ENCODE measurements at places on chromosomes 1 and 21. TPM values are rescaled to one million over a fixed set of nuclear protein-coding genes. Genes with fewer than 3 reads are reported as not detected.

DNA sequence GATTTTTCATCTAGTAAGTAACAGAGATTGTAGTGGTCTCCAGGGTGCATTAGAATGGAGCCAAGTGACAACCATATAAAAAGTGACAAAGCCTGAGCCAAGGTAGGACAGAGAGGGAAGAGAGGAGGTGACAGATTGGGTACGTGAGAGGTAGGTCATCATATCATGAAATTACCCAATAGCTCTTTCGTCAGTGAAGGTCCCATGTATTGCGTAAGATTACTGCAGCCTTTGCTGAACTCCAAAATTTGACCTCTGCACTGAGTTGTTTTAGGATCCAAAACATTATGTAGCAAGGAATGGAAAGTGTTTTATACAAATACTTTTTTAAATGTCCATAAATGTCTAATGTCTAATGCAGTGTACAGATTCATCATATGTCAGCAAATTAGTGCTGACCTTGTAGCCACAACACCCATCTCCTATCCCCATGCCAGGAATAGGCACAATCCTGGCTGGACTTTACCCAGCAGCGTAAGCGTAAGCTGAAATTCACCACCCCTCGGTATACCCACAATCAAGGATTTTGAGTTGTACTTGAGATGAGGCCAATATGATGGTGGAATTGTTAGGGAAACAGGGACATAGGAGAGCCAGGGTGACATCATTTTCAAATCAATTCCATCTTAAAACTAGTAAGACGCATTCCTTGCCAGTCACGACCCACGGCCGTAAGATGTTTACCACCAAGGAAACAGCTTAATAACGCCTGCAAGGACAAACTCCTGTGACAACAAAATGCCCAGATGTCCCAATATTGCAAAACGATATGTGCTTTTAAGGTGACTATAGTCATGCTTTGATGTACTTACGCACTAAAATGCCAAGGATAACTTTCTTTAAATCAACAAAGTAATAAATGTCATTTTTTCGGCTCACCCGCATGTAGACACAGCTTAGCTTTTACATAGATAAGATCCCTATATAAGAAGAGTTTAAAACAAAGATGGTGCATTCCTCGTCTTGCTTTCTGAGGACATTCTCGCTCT, 38.1 kb upstream of the GREM2 start:
- DNase-seq: no peak

GRCh38 chr1:87045761-87046304, 131.4 kb downstream of the HS2ST1 start:
- DNase-seq: no peak

GRCh38 chr1:17392199-17392740, 20.3 kb downstream of the PADI6 start:
- no peak for DNase-seq

DNA sequence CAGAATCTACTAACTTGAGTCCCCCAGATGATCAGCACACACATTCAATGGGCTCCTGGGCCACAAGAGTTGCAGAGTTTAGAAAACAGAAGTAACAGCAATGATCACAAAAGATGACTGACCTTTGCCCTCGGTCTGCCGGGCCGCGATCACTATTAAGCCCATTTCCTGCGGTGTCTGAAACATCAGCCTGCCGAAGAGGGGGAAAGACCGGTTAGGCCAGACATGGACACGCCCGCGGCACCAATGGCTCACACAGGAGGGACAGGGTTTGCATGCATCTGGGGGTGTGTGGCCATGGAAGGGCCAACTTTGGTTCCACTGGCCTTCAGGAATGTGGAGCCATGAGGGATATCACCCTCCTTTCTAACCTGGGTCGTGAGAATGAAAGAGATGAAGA, 68.2 kb downstream of the SIM2 start:
- no peak for DNase-seq

DNA sequence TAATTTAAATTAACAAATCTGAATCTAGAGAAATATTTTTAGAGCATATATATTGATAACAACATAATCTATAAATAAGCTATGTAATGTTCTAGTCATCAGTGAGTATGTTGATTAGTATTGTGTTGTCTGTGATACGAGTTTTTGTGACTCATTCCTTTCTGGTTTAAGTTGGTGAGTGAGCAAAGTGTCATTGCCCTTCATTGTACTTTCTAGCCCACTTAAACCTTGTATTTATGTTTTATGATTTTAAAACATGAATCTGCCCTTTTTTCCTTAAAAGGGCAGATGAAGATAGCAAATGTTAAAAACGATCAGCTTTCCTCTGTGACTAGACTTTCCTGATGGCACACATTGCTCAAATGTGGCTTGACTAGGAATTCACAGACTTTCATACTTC, 38.5 kb downstream of the MACO1 start:
- no peak for DNase-seq

DNA sequence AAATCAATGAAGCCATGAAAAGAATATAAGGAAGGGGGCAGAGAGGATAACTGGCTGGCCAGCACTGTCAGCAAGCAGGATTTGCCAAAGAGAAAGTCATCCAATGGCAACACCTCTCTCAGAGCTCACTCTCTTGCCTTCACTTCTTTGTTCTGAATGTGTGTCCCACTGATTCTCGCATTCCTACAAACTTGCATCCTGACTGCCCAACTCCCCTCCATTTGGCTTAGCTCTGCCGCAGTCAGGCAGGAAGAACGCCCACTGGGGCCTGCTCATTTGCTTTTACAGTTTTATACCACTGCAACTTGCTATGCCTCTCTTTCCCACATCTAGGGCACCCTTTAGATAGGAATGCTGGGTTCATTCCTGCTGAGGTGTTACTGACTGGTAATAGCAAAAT, 364.2 kb upstream of the ST6GALNAC5 start:
- DNase-seq: no peak

DNA sequence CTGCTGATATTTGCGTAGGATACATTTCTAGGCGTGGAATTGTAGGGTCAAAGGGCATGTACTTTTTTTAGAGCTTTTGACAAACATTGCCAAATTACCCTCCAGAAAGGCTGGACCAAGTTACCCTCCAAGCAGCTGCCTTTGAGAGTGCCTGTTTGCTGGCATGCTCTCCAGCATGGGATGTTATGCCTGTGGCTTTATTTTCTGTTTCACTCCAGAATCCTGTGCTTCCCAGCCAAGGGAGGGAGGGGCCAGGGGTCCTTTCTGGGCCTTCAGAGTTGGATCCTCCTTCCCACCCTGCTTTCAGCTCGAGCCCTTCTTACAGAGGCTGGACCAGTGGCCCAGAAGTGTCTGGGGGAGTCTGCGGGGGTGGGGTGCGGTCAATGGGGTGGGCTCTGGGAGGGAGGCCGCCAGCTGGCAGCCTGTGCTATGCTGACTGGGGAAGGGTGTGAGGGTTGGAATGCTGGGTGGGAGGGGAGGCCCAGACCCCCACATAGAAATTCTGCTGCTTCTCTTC, 81.2 kb downstream of the EPHB2 start:
- no peak for DNase-seq

HTR6 gene
- not detected for total RNA-seq

ARHGEF16 gene
- total RNA-seq: 9.3 TPM

Measured in pancreas (tissue), 10 donors.